ENCODE measurements at places on chromosomes 5 and 9.

DNA sequence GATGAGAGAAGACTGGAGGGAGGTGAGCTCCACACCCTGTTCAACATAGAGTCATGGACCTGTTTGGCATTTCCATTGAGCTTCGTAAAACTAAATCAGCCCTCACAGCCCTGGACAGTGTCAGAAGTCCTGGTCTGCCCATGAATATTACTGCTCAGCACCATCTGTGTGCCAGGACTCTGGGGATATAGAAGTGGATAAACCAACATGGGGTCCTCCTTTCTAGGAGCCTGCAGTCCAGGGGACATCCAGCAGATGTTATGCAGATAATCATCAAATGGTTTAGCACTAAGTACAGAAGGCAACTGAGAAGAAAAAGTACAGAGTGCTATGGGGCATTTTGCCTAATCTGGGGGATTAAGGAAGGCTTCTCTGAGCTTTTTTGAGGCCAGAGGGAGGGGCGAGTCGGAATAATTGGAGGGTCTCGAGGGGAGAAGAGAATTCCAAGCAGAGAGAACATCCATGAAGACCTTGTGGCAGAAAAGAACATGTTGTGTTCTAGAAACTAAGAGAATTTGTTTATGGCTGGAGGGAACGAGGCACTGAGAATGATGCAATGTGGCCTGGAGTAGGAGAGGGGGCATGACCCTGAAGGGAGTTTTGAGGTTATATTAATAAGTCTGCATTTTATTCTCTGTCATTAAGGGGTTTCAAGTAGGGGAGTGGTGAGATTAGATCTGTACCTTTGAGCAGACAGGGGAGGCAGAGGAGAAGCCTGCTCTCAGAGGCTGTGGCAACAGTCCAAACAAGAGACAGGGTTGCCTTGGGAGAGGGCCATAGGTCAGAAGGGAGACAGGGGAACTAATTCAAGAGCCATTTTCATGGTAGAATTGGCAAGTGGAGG is 63.5 kb upstream of the SLC2A8 start:
- DNase-seq, result no peak

- DNase-seq, result no peak
Measured at GRCh38 chr9:78325343-78325742, 28.4 kb downstream of the PSAT1 start.

GRCh38 chr9:32701321-32702022 is 66.0 kb upstream of the TAF1L start:
- no peak for DNase-seq

GRCh38 chr9:111559000-111559610 is 34.1 kb downstream of the ZNF483 start:
- no peak for DNase-seq

DNA sequence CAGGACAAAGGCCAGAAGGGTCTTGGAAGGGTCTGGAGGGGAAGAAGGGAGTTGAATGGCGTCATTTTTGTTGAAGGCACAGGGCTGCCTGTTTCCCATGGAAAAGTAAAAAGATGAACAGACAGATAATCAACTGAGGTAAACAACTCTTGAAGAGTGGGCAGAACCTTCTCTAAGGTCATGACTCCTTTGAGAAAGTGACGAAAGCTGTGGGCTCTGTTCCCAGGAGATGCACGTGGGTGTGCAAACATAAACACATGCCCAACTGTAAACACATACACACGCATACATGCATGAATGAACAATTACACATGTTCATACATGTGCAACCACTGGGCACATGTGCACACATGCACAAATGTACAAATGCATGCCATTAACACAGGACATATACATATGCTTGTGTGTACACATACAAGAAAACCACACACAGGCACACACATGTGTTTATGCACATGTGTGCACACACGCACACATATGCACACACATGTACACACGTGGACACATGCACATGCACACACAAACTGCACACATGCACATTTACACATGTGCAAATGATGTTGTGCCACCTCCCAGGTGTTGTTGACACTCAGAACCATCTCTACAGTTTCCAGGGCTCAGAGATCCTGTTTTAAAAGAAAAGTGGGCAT is 143.3 kb downstream of the GADD45G start:
- DNase-seq, result no peak

DNA sequence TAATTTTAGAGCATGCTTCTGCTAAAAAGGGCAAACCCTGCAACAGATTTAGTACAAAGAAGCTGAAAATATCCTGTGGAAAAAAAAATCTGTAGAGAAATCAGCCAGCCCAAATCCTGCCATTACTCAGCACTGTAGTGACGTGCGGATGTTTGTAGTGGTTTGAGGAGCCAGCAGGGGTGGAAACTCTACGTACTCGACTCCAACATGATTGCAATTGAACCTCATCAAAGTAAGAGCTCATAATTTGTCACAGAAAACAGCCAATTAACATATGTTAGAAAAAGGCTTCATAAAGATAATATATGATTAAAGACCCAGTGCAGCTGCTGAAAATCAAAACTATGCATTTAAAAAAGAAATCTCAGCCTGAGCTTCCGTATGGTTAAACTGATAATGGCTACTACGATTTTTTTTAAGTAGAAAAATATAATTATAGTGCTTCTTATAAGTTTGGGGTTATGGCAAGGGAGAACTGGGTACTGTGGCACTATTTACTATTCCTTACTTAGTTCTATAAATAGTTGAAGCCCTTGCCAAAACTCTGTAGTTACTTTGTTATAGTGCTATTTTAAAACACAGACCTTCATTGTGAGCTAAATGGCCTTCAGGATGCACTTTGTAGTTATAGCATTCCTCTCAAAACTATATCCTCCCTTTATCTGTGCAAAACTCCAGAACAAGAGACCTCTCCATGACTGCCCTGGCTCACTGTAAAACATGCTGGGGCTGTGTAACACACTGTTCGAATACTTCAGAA is 49.4 kb downstream of the MEF2C start:
- DNase-seq, result no peak

DNA sequence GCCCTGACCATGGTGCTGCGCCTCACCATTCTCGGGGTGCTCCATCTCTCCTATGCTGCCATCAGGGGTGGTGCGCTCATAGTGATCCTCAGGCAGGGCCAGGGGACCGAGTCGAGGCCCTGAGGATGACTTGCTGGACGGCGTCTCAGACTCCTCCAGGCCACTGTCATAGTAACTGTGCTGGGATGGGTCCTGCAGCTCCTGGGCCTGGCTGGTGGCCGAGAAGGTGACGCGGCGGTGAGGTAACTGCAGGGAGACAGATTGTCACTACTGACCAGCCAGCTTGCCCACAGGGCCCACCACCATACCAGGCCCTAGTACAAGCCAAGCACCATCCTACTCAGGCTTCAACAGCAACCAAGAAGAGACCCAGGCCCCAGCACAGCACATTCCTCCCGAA is 21.0 kb downstream of the PCDH1 start:
- no peak for DNase-seq

GRCh38 chr5:4876804-4877203 is 263.3 kb upstream of the ADAMTS16 start:
- no peak for DNase-seq

DNA sequence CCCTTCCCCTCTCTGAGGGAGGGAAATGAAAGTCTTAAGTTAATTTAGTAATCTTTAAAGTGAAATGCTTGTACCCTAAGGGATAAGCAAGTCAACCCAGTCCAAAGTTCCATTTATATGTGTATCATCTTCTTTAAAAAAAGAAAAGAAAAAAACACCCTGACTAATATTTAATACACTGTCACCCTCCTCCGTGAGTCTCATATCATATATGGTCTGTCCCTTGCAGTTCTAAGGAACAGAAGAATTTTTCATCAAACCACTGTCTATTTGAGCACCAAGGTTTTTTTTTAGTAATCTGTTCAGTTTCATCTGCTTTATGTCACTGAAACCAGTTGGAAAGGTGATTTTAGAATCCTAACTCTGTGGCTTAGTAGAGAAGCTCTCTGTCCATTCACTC is 15.2 kb downstream of the TNIP1 start:
- no peak for DNase-seq

DNA sequence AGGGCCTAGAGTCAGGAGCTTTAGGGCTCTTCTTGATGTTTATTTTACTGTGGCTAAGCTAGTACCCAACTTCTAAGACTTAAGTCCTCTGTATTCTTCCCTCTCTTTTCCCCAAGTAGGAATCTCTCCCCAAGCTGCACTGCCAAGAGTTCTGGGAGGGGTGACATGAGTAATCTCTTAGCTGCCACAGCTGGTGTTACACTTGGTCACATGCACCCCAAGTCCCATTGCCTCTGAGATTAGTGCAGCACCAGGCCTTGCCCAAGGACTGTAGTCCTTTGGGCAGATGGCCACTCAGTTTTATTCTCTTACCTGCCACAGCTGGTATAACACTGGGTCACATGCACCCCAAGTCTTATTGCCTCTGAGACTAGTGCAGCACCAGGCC is 114.7 kb upstream of the RIOK2 start:
- DNase-seq, result no peak

DNA sequence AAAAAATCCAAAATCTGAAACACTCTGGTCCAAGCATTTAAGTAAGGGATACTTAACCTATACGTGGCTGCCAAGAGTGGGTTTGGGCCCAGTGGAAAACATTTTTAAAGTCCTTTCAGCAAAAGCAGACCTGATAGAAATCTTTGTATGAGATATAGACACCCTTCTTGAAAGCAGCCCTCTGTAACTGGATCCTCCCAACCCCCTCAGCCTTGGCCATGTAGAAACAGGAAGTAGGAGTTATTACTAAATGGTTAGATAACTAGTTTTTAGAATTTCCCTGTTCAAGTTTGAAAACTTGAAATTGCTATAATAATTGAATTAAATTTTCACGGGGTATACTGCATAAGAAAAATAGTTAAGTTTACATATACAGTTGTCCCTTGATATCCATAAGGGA is 111.3 kb upstream of the PCA3 start:
- no peak for DNase-seq

DNA sequence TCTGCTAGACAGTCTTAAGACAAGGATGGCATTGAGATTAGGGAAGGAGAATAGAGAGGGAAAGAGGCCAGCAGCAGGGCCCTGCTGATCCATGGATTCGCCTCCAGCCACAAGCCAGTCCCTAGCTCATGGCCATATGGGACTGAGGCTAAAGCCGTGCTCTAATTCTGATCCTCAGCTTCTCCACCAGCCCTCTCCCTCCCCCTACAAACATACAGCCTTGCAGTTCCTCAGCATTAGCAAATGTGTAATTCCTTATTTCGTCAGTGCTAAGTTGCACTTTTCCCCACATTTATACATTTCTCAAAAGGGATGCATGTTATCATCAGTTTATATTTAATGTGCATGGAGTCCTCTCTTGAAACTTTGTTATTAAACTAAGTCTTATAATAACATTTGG is 34.8 kb downstream of the ZNF462 start:
- no peak for DNase-seq

GRCh38 chr5:108786806-108787483 is 39.2 kb downstream of the FER start:
- no peak for DNase-seq

GRCh38 chr9:10059044-10059443 is 553.8 kb downstream of the PTPRD start:
- no peak for DNase-seq

GRCh38 chr5:16669776-16670175 is 53.0 kb upstream of the RETREG1 start:
- no peak for DNase-seq

DNA sequence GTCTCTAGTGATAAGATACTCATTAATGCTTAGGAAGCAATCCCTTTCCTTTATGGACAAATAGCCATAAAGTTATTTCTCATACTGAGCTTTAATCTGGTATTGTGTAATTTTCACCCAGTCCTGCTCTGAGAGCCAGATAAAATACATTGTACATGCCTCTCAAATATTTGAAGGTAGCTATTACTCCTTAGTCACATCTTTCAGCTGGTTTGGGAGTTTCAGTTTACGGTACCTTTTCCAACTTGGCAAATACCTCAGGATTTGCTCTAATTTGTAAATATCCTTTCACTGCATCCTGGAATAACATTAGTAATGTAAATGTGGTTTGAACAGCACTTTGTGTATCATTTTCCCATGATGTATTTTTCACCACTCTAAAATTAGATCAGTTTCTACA is 47.4 kb downstream of the ABHD17B start:
- no peak for DNase-seq

DNA sequence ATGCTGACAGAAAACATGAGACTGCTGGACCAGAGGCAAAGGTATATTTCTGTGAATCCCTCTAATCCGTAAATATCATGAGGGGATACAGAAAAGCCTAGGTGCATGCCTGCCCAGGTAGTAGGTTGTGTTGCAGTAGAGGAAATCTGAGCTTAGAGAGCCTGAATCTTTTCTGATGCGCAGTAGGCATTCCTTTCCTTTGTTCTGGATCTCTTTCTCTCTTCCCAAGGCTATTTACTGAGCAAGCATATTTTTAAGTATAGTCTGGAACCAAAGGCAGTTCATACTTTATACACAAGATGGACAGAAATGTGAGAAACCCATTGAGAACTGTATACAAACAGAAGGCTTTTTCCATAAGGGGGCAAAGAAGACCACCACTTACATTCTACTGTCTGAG is 359.3 kb downstream of the TMEM161B start:
- DNase-seq, result no peak

- DNase-seq, result no peak
Measured at GRCh38 chr5:95304711-95305110, 19.8 kb upstream of the MCTP1 start.

GRCh38 chr9:8514760-8515159 is 715.2 kb upstream of the DMAC1 start:
- no peak for DNase-seq

DNA sequence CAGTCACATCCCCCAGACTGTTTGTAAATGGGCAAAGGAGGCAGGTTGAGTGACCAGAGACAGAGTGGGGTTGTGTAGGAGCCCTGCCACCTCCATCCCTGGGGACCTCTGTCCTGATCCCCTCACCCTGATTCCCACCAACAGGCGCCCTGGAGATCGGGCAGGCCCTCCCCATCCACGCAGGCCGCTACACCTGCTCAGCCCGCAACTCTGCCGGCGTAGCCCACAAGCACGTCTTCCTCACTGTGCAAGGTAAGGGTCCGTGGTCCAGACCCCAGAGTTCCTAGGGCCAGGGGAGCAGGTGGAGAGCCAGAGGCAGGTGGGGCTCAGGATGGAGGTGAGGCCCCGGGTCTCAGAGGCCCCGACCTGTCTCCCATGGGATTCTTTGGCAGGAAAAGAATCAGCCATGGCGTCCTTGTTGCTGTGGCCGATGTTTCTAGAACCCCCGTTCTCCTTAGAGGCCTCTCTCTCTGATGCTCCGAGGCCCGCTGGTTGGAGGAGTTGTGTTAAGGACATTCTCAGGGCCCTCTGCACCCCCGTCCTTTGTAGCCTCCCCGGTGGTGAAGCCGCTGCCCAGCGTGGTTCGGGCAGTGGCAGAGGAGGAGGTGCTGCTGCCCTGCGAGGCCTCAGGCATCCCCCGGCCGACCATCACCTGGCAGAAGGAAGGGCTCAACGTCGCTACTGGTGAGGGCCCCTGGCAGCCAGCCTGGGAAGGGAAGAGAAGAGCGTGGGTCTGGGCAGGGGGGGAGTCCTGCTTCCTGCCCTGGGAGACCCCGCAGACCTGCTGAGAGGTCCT is 41.9 kb upstream of the ASS1 start:
- DNase-seq, result no peak

GRCh38 chr5:102792705-102793104 is 37.6 kb downstream of the PAM start:
- DNase-seq, result no peak
